Midbrain (tissue), 1 donor: ENCODE measurements at places on chromosomes 12 and 14.

GRCh38 chr12:106094304-106094703 is 44.5 kb downstream of the NUAK1 start:
- DNase-seq, result no peak

GRCh38 chr14:51967521-51967920 is 21.8 kb upstream of the RTRAF start:
- DNase-seq, result no peak

DNA sequence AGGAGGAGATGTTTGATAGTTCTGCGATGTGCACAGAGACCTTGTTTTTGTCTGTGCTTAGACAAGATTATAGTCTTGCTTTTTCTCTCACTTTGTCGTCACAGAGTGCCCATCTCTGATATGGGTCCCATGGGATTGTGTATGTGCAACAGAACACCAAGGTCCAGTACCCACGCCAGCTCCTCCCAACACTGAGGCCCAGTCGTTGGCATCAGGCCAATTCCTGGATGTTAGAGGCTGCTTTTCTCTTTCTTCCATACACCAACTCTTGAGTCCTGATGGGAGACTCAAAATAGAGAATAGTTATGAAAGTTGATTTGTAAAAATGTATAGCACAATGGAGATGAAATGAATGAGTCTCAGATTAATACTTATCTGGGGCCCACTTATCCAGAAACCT is 22.7 kb upstream of the PRMT8 start:
- no peak for DNase-seq

- no peak for DNase-seq
Observed at GRCh38 chr14:36068777-36069534, 107.6 kb downstream of the PTCSC3 start.

DNA sequence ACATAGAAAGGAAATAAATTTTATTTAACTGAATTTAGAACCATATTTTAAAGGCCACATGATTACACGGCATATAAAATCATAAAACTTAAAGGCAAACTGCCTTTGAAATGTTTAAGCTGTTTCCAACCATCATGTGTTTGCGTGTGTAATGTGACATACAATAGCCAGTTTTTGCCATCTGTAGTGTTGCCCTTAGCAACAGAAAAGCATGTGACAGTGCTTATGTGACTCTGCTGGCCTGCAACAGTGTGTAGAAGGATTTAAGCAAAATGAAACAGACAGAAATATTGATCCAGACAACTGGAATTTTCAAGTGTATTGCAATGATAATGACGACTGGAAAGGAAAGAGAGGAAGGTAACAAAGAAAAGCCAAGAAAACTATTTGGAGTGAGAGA is 49.5 kb downstream of the TSPAN19 start:
- no peak for DNase-seq

GRCh38 chr14:96824283-96824682 is 27.1 kb downstream of the VRK1 start:
- DNase-seq, result no peak

GRCh38 chr14:93005135-93005813 is 82.3 kb downstream of the CHGA start:
- DNase-seq, result no peak

DNA sequence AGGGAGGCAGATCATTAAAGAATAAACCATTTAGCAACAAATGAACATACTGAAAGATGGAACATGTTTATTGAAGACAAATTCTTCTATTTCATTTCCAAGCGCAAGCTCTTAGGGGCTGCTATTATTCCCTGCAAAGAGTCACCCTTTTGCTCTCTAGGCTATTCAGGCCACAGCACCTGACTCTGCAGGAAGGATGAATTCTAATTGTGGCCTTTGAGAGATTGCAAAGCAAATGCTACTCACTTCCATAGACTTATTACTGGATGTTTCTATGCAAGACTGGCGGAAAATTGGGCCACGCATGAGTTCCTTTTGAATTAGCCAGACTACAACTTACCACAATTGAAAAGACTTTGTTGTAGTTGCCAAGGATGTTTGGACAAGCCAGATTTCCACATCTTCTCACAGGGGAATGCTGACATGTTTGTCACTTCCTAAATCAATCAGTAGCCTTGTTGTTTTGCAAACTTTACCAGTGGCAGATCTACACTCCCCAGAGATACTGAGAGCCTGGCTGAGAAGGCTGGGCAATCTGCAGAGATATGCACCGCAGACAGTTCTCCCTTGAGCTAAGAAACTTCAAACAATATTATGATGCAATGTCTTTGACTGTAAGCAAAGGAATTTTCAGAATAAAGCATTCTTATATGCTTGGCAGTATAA is 334.3 kb upstream of the SYT1 start:
- DNase-seq, result no peak

DNA sequence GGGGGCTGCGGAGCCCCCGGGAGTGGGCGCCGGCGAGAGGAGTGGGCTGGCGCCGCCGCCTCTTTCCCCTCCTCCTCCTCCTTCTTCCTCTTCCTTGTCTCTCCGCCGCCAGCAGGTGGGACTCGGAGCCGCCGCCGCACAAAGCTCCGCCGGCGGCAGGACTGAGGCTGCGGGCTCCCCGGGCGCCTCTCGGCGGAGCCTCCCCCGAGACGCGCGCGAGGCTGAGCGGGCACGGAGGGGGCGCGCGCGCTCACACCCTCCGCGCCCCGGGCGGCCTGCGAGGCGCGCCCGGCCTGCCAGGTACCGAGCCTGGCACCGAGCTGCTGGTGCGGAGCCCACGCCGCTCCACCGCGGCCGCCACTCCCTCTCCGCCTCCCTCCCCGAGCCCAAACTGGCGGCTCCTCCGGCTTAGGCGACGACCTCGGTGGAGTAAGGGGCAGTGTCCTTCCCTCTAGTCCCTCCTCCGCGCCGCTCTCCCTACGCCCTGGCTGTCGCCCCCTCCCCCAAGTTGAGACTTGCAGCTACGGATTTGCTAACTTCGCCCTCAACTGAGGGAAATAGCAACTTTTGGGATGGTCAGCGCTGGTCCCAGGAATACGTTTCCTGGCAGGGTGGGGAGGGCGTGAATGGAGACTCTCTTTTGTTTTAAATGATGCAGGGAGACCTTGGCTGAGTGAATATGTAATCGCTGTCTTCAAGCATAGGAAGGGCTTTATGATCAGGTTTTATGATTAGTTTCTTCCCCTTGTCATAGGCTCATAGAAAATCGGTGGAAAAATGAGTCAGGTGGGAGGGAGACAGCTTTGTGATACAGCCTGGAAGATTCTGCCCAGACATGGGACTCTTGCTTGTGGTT is 199.5 kb upstream of the CAND1 start:
- peak; percentile 8 for DNase-seq

- peak; percentile 53 for DNase-seq
Observed at GRCh38 chr14:22850944-22851764, 14.8 kb downstream of the MMP14 start.

DNA sequence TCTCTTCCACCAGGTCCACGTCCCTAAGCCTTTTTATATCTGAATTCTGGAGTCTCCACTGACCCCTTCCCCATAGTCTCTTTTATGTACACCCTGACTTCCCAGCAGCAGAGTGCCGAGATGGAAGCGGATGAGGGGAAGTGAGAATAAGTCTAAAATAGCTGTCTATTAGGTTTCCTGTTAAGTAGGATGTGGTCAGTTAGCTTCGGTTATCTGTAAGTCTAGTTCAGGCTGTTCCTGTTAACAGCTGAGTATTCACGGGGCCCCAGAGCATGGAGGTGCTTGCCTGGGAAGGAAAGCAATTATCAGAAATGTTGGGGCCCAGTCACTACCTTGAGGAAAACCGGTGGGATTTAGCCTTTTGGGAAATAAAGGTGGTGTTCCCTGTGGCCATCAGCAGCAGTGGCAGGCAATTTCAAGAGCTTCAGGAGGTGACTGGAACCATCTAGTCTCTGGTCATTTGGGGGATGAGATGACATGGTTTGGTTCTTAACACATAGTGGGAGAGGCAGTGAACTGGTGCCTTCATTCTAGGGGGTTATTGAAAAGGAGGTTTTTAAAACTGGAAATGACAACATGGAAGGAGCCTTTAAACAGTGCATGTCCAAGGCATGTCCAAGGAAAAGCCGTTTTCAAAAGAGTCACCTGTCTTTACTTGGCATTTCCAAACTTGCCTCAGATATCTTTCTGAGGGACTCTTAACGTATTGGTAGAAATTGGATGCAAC is 21.8 kb downstream of the CHST11 start:
- DNase-seq, result peak; percentile 38

GRCh38 chr12:116201908-116202307 is 75.6 kb downstream of the MED13L start:
- no peak for DNase-seq
